ENCODE measurements at places on chromosomes 13 and 19.

DNA sequence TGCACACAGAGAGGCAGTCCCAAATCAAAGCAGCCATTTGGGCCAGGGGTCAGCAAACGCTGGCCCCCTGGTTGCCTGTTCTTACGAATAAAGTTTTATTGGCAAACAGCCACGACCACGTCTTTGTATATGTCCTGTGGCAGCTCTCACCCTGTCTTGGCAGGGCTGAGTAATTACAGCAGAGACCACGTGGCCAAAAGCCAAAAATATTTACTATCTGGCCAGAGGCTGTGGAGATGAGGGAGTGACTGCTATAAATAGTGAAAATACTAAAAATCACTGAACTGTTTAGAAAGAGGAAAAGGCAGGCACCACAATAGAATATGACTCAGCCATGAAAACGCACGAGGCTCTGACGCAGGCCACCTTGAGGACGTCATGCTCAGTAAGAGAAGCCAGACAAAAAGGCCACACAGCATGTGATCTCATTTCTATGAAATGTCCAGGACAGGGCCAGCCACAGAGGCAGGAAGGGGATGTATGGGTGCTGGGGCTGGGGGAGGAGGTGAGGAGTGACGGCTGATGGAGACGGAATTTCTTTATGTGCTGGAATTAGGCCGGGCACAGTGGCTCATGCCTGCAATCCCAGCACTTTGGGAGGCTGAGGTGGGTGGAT is 29.4 kb downstream of the SMIM24 start:
- no peak for DNase-seq

GRCh38 chr19:10820173-10820572 is 15.8 kb downstream of the TMED1 start:
- DNase-seq: no peak

- DNase-seq: no peak
Measured at GRCh38 chr19:941292-942132, 15.7 kb downstream of the ARID3A start.

DNA sequence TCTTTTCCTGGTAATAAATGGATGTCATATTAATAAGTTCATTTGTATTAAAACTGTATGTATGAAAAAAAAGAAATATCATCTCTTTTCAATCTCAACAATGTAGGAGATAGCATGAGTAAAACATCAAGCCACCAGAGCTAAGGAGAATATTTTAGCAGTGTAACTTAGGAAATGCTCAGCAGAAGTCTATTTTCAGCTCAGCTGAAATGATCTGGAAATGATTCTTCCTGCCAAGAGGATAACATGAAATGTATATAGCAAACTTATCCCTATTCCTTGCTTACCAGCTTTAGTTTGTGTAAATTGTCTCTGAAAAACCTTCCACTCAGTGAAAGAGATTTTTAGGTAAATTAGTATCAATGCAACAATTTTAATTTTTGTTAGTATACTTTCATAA is 1194.4 kb downstream of the SLITRK1 start:
- no peak for DNase-seq

DNA sequence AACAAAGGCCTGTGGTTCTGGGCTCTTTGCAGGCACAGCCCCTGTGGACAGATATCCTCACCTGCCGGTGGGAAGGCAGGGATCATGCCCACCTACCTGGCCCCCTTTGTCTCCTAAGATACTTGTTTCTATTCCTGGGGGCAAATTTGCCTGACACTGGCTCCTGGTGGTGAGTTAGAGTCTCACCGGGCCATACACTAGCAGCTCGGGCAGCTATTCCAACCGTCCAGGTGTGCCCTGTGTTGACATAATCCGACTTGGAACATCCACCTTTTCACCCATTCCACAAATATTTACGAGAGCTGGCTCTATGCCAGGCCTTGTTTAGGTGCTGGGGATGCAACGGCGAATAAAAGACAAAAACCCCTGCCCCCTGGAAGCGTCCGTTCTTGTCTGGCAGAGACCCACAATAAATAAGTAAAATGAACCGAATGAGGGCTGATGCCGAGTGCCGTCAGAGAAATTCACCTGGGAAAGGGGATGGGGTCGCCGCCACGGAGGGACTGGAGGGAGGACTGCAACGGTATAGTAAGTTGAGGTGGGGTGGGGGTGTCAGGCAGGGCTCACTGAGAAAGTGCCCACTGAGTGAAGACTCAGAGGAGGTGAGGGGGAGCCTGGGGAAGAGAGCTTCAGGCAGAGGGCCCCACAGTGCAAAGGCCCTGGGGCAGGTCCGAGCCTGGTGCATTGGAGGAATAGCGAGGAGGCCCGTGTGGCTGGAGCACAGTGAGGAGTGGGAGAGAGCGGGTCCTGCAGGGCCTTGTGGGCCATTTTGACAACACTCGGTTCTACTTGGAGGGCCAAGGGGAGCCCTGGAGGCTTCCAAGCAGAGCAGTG is 43.2 kb upstream of the RANBP3 start:
- DNase-seq: no peak
